ENCODE measurements at places on chromosomes 4 and X.

GRCh38 chr4:89746377-89746776 is 90.6 kb downstream of the SNCA start:
- DNase-seq = no peak

DNA sequence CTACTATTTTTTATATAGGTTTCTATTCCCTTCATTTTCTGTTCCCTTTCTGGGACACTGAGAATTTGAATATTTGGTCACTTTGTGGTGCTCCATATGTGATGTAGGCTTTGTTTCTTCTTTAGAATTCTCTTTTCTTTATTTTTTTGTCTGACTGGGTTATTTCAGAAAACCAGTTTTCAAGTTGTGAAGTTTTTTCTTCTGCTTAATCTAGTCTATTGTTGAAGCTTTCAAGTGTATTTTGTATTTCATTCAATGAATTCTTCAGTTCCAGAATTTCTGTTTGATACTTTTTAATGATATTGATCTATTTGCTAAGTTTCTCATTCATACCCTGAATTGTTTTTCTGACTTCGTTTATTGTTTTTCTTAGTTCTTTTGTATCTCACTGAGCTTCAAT is 96.2 kb upstream of the HAND2 start:
- DNase-seq = no peak

GRCh38 chr4:3637326-3638016 is 105.2 kb upstream of the LRPAP1 start:
- DNase-seq = no peak

- no peak for DNase-seq
These were observed 31.7 kb downstream of the GAB3 start for GRCh38 chrX:154719132-154719675.

- no peak for DNase-seq
These were observed 191.3 kb downstream of the MID1IP1 start for GRCh38 chrX:38992441-38993096.

DNA sequence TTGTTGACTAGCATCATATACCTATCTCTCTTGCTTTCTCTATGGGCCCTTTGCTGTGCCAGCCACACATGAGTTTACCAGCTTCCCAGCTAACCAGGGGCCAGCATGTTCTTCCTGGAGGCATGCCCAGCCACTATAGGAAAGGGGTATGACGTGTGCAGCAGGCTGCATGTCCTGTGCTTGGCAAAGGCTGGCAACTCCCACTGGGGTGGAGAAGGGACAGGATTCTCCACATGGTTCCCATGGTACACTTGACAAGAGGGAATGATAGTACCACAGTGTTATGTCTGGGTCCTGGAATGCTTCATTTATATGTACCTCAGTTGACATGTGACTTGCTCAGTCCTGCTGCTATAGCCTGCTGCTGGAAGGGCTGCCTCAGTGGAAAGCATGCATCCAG is 78.8 kb downstream of the TMEM164 start:
- no peak for DNase-seq

GRCh38 chrX:19740744-19741143 is 146.7 kb downstream of the SH3KBP1 start:
- DNase-seq = no peak

- DNase-seq = peak; percentile 7
These were observed 710.7 kb upstream of the FAM241A start for GRCh38 chr4:111434586-111434985.

- DNase-seq = peak; percentile 27
These were observed 25.7 kb upstream of the MND1 start for GRCh38 chr4:153318696-153319320.
